ENCODE measurements at places on chromosomes 6 and 20.

DNA sequence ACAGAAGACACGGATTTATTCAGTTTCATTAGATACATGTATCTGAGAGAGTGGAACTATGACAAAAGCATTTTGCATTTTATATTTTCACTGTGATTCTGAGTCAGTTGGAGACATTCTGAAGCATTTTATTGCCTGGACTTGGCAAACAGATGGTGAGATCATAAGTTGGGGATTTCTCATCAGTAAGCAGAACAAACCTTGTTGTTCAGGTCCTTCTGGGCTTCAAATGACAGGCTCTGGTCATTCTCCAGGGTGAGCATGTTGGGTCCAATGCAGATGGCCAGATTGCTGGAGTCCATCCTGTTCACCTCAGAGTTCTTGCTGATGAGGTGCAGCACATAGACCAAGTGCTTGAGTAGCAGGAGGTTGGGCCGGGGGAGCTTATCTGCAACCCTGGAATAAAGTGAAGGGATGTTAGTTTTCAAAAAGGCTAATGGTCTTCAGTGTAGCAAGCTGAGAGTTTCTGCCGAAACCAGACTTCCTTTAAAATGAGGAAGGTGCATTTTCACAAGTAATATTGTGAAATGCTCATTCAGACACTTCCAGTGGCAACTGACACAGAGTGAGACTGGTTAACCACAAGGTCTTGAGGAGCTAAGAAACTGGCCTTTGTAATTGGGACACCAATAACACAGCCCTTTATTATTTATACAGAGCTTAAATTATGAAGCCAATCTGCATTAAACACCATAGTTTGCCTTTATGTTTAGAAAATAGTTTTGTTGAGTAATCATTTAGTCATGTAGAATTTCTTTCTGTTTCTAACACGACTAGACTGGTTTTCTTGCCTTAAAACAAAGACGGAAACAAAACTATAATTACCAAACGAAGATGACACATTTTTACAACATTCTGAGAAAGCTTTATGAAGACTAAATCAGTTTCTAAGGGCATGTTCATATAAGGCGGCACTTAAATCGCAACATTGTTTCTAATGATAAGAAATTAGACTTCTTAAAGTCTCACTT is 5.6 kb downstream of the TAGAP start:
- DNase-seq = no peak

GRCh38 chr20:57251344-57251743 is 15.1 kb downstream of the BMP7 start:
- no peak for DNase-seq

DNA sequence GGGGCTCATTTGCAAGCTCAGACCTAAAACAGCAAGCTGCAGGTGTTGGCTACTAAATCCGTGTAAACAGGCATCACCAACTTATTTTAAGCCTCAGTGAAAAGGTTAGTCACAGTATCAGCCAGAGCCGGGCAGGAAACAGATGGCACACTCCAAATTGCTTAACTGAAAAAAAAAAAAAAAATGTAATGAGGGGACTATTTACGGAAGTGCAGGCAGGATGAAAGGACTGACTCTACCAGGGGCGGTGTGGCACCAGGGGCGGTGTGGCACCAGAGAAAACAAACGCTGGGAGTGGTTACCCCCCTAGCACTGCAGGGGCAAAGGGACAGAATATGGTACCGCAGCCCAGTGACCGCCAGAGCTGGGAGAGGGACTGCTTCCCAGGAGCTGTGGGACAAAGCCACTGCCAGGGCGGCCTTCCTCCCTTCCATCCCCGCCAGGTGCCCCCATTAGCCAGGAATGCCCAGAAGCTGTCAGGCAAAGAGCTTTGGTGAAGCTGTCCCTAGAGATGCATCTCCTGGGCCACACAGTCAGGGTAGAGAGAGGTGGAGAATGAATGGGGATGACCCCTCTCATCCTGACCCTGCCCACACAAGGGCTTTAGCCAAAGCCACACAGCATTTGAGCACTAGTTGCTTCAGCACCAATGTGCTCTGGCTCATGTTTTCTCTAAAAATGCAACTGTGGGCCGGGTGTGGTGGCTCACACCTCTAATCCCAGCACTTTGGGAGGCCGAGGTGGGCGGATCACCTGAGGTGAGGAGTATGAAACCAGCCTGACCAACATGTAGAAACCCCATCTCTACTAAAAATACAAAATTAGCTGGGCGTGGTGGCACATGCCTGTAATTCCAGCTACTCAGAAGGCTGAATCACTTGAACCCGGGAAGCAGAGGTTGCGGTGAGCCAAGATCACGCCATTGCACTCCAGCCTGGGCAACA is 39.6 kb upstream of the GFOD1 start:
- DNase-seq = peak; percentile 18

GRCh38 chr6:138988469-138988834 is 399 bp upstream of the REPS1 start:
- peak; percentile 78 for DNase-seq

GRCh38 chr6:41371992-41372831 is 36.8 kb downstream of the NCR2 start:
- no peak for DNase-seq

DNA sequence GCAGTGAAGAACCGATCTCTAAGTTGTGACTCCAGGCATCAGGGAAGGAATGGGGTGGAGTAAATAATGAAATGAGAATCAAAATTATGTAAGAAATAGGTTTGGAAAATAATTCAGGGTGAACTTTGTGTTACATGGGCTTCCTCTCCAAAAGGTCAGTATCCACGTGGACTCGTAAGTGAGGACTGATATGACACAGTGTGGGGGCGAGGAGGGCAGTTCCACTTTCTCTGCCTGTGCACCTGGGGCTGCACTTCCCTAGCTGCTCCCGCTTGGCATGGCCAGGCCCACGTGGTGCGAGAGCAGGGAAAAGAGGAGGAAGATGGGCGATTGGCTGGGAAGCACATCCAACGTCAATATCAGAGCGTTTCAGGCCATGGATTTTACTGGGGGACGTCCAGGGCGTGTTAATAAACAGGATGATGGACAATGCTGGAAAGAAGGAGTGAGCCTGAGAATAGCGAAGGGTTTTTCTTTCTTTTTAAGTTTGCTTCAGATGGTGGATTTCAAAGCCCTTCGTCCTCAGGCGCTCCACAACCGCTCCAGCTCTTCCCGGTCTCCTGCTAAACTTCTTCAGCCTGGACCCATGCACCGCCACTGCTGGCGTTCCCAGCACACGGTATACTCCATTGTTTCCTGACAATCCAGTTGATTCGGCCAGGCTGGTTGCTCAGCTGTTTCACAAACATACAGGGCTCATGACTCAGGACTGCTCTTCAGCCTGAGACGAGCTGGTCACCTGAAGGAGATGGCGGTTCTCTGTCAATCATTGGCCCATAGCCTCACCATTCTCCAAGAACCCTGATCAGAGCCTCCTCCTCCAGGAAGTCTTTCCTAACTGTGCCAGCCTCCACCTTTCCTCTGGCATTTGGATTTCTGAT is 11.8 kb downstream of the CCR6 start:
- no peak for DNase-seq

GRCh38 chr20:5390720-5391119 is 74.0 kb upstream of the PROKR2 start:
- no peak for DNase-seq

DNA sequence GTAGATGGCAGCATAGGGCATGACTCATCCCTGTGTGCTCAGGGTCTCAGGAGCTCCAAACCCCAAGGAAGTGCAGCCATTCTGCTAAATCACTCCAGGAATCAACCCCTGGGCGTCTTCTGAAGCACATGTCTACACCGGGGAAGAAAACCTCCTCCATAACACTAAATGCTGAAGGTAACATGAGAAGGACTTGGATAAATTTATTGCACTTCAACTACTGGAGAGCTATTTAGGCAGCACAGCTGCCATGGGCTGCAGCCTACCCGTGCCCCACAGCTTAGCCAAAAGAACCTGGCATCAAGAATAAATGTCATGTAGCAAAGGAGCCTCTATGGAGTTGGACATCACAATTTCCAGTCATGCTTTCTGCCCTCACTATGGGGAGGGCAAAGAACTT is 152.4 kb upstream of the PROKR2 start:
- DNase-seq = no peak

GRCh38 chr20:17638835-17639407 is 43.1 kb downstream of the RRBP1 start:
- DNase-seq = no peak

- no peak for DNase-seq
Measured at GRCh38 chr20:18255526-18255925, 32.8 kb upstream of the ZNF133 start.

GRCh38 chr6:11282875-11283274 is 50.4 kb upstream of the NEDD9 start:
- DNase-seq = no peak

GRCh38 chr6:150290429-150290828 is 78.4 kb upstream of the IYD start:
- no peak for DNase-seq

DNA sequence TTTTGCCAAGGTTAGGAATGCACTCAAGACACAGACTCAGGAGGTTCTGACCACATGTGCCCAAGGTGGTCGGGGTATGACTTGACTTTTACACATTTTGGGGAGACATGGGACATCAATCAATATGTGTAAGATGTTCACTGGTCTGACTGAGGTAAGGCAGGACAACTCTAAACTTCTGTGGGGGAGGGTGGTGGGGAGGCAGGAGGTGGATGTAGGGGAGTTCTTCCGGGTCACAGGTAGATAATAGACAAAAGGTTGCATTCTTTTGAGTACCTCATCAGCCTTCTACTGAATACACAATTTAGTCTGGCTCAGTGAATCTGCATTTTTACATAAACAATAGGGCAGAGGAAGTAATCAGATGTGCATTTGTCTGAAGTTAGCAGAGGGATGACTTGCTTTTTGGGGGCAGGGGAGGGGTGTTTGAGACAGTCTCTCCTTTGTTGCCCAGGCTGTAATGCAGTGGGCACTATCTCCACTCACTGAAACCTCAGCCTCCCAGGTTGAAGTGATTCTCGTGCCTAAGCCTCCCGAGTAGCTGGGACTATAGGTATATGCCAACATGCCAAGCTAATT is 10.9 kb downstream of the ECHDC1 start:
- no peak for DNase-seq

Data from NCI-H345 (cell line).